Esophagus squamous epithelium (tissue), 5 donors: ENCODE measurements at places on chromosomes 13 and 19.

GRCh38 chr13:69283837-69284236, 823.8 kb upstream of the ATXN8OS start:
- no peak for DNase-seq
- H3K4me3 ChIP-seq = no peak overlapping the region
- H3K27me3 ChIP-seq = no peaks in the 10 kb centered on the region
- no peaks in the 10 kb centered on the region for H3K4me1 ChIP-seq

DNA sequence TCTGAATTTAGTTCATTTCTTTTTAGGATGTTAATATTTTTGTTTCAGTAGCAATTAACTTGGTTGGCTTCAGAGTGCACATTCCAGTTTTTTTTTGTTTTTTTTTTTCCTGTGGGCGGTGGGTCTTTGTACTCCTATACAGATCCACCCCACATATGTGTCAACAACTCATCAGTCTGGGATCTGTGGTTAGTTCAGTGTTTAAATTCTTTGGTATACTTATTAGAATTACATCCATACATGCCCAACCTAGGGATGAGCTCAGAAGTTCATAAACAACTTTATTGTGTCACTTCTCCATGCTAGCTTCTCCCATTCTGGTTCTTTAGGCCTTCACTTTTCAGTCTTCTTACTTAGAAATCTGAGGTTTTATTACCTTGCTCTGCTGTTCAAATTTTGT, 50.9 kb downstream of the PCCA start:
- no peaks in the 10 kb centered on the region for H3K4me1 ChIP-seq
- no peak for DNase-seq
- H3K36me3 ChIP-seq = no peaks in the 10 kb centered on the region
- no peak overlapping the region for H3K4me3 ChIP-seq

GRCh38 chr13:89457977-89458376, 1786.8 kb downstream of the SLITRK5 start:
- no peaks in the 10 kb centered on the region for H3K27me3 ChIP-seq
- H3K27ac ChIP-seq = no peak overlapping the region
- no peak for DNase-seq
- no peaks in the 10 kb centered on the region for H3K4me1 ChIP-seq

DNA sequence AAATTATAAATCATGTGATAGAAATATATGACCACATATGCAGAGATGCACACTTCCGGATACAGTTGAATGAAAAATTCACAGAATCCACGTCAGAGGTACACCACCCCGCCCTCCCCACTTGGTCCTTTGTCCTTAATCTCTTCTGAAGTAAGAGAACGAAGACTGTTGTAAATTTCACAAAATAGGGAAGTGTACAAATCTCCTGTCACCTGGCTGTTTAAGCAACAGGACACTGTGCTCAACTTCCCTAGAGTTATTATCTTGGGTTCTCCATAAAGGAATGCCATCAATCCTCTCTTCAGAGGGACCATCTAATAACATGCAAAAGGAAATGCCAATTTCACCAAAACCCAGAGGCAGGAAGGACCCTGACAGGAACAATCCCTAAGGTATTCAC, 10.5 kb upstream of the CEACAM6 start:
- no peak overlapping the region for H3K27ac ChIP-seq
- peaks cover 45% of the 10 kb centered on the region for H3K4me1 ChIP-seq
- H3K36me3 ChIP-seq = no peaks in the 10 kb centered on the region
- H3K4me3 ChIP-seq = no peak overlapping the region
- no peaks in the 10 kb centered on the region for H3K27me3 ChIP-seq
- no peak for DNase-seq

DNA sequence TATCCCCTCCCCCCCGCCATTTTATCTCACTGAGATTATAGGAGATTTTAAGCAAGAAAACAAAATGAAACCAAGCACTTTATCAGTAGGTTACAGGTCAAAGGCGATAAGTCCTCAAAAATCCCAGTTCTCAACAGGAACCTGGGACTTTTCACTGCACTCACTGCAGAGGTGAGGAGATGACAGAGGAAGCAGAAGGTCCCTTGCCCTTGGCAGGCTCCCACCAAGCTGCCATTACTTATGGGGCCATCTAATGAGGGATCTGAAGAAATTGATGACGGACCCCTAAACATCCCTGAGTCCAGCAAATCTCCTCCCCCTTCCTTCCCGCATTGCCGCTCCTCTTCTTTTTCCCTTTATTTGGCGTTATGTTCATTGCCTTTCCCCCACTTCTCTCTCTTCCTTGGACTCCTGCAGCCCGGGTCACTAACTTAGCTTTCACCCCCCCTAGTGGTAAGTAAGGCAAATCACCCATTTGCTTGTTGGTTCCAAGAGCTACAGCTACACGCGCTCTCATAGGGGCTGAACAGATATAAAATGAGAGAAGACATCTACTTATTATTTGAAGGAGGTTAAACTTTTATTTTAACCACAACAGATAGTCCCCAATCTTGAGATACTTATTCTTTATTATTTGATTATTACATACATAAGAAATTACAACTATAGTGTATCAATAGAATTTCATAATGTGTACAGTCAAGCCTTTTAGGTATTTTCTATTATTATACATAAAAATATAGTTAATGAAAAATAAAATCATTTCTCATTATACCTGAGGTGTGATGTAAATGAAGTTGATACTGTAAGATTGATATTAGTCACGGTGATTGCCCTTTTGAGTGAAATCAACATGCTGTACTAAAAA, 52.0 kb upstream of the ARGLU1 start:
- no peak overlapping the region for H3K27ac ChIP-seq
- H3K4me1 ChIP-seq = peaks cover 5% of the 10 kb centered on the region
- no peak overlapping the region for H3K4me3 ChIP-seq
- no peak for DNase-seq

- H3K27me3 ChIP-seq = no peaks in the 10 kb centered on the region
- peaks cover 9% of the 10 kb centered on the region for H3K4me1 ChIP-seq
- H3K4me3 ChIP-seq = no peak overlapping the region
- H3K36me3 ChIP-seq = peaks cover 27% of the 10 kb centered on the region
- no peak for DNase-seq
These were observed 16.1 kb downstream of the MED16 start for GRCh38 chr19:876780-877314.
